ENCODE measurements at places on chromosomes 3 and 15.

DNA sequence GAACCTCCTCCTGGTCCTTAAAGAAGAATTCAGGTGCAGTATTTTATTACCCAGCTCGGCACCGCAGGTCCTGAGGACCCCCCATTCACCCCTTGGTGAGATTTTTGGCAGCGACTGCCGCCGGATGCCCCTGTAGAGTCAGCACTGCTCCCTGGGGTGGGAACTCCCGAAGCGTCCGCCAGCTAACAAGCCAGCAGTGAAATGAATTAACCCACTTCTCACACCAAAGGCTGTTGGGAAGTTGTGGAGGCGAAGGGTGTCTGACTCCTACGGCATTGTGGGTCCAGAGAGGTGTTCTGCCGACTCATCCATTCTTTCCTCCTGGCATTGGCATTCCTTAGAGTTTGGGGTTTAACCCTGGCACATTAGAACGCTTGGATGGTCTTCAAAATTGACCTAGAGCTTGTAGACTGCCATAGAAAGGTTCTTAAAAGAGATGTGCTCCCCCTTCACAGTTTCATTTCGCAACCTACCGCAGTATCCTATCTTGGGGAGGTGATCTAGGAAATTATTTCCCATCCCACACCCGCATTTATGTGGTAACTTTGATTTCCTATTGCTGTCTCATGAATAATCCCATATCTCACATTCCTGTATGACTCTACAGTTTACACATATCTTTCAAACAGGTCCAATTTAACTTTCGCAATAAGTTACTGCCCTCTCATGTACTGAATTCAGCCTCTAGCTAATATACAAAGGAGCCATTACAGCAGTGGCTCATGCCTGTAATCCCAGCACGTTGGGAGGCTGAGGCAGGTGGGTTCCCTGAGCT lies 879 bp upstream of the EIF5A2 start:
- DNase-seq, result peak; percentile 62

GRCh38 chr3:176328198-176328597 lies 869.1 kb downstream of the TBL1XR1 start:
- no peak for DNase-seq

DNA sequence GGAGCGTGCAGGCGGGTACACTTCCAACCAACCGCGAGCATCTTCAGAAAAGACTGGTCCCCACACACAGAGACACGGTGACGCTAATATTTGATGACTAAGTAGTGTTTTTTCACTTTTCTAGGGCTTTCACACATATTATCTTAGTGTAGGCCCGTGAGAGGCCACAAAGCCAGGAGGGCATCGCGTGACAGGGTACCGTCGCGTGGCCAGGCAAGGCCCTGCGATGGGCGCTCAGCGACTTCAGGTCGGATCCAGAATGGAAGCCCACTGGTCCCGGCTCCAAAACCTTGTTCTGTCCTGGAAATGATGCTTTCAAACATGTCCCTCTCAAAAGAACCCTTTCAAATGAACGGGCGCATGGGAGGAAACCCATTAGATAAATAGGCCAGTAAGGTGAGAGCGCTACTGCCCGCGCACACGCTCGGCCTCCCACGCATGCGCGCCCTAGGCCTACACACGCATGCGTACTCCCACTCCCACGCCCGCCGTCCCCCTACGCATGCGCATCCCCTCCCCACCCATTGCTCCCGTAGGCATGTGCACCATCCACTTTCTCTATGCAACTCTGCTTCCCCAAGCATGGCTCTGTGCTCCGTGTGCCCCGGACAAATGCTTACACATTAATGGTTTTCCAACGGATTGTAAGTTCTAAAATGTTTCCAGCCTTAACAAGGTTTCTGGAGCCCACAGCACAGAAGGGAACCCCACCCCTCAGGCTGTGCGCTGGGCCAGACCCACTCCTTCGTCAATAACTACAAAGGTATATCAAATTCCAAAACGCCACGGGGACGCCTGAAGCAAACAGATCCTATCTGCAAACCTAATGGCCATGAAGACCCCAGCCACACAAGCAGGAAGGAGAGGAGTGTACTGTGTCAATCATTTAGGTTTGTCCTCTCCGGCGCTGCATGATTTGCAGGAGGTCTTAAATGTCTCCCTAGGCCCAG lies 72.1 kb downstream of the OCA2 start:
- DNase-seq, result no peak

DNA sequence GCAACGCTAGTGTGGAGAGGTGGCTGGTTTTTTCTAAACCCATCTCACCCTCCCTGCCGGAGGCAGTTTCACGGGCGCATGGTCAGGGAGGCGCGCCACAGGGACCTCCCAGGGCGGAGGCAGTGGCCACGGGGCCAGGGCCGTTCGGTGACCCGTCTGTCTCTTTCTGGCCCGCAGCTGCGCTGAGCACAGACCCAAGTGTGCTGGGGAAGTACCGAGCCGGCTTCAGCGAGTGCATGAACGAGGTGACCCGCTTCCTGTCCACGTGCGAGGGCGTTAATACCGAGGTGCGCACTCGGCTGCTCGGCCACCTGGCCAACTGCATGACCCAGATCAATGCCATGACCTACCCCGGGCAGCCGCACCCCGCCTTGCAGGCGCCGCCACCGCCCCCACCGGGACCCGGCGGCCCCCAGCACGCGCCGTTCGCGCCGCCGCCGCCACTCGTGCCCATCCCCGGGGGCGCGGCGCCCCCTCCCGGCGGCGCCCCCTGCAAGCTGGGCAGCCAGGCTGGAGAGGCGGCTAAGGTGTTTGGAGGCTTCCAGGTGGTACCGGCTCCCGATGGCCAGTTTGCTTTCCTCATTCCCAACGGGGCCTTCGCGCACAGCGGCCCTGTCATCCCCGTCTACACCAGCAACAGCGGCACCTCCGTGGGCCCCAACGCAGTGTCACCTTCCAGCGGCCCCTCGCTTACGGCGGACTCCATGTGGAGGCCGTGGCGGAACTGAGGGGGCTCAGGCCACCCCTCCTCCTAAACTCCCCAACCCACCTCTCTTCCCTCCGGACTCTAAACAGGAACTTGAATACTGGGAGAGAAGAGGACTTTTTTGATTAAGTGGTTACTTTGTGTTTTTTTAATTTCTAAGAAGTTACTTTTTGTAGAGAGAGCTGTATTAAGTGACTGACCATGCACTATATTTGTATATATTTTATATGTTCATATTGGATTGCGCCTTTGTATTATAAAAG lies 1.8 kb downstream of the HES1 start:
- DNase-seq, result peak; percentile 86

GRCh38 chr15:27238209-27238608 lies 267.2 kb downstream of the GABRG3 start:
- no peak for DNase-seq

- no peak for DNase-seq
Observed at GRCh38 chr15:96958721-96959120, 628.2 kb downstream of the NR2F2 start.

- no peak for DNase-seq
Observed at GRCh38 chr3:17515445-17516234, 226.8 kb downstream of the TBC1D5 start.

DNA sequence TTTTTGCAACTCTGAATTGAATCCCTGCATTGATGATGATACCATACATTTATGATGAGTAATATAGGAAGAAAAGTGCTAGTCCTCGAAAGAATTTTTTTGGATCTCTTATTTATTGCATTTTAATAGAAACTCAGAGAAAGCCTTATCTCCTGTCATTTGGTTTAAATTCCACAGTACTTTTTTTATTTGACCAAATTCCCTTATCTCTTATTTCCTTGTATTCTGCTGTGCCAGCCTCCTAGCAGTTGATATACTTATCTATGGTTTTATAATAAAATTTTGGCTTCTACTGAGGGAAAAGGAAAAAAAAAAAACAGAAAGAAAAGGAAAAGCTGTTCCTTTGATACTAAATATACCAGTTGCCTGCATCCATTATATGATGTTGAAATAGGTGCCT lies 535.1 kb upstream of the NR2F2 start:
- DNase-seq, result no peak

- DNase-seq, result peak; percentile 50
Observed at GRCh38 chr3:73029321-73029796, 32.1 kb upstream of the EBLN2 start.

DNA sequence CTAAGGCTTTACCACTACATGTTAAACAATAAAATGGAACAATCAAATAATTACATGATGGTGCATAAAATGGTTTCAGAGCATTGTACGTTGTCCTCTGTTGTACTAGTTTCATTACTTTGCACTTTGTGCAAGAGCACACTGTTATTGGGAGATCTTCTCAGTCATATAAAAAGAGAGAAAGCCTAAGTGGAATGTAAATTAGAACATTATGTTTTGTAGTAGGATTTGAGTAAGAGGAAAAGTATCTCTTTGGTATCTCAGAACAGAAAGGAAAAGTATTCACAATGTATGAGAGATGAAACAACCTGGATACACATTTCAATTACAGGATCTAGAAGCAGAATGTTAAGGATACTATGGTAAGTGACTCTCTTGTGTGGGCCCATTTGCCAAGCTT lies 26.9 kb upstream of the PLSCR2 start:
- no peak for DNase-seq

- DNase-seq, result no peak
Observed at GRCh38 chr15:56659197-56659596, 74.1 kb downstream of the ZNF280D start.

GRCh38 chr15:55420171-55420866 lies 12.0 kb downstream of the PIERCE2 start:
- DNase-seq, result no peak

- no peak for DNase-seq
Observed at GRCh38 chr3:110307065-110307809, 764.4 kb upstream of the NECTIN3 start.

DNA sequence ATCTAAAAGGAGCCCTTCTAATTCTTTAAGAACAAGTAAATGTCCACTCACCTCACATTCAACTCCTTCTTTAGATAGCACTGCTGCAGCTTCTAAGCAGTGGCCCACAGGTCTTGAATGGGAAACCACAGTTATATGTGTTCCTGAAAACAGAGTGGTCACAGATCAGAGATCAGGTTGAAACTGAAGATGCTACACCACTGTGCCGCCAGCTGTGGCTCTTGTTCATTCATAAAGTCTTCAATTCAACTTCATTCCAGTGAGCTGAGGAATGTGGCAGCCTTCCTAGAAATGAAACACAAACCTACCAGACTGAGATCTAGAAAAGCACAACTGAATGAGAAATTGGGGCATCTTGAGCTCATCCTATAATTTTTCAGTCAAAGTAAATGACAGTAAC lies 4.0 kb downstream of the PDHB start:
- no peak for DNase-seq

DNA sequence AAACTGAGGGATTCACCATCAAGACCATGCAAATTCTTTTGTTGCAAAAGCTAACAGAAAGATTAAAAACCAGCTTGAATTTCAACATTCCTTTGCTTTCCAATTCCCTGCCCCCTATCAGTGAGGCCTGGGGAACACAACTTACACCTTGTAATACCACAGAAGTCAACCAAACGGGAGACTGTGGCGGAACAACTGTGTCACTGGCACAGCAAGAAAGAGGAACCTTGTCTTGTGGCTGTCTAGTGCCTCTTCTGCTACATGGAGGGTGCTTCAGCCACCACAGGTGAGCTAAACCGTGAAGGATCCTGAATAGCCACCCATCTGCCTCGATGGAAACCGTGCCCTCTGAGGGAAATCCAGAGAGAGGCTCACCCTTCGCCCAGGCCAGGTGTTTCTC lies 11.4 kb downstream of the CCDC12 start:
- DNase-seq, result no peak

GRCh38 chr3:129326138-129326537 lies 47.5 kb downstream of the HMCES start:
- no peak for DNase-seq

DNA sequence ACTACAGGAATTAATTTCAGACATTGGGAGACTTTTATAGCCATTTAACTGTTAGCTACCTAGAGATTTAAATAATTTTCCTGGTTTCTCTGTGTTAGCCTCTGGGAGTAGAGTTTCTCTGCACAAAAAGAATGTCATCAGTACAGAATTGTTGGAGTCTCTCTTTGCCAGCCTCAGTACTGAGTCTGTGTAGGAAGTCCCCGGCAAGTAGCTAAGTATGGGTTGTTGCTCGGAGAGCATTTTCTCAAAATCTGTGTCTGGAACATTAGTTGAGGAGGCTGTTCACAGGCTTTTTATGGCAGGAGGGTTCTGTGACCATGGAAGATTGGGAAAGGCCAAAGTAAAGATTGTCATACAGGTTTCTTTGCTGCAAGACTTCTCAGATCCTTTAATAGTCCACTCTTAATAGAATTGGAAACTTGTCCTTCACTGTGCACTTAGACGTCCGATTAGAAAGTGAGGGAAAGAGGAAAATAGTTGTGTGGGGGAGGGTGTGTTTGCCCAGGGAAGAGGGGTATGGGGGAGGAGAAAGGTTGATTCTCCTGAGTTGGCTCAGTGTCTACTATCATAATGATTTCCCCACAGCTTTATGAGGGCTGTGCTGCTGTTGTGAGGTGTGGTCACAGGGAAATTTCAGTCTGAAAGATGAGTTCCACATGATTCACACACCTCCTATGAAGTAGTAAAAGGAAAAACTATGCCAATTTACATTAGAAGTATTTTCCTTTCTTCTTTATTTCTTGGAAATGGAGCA lies 207.1 kb downstream of the PTPRG start:
- peak; percentile 25 for DNase-seq

DNA sequence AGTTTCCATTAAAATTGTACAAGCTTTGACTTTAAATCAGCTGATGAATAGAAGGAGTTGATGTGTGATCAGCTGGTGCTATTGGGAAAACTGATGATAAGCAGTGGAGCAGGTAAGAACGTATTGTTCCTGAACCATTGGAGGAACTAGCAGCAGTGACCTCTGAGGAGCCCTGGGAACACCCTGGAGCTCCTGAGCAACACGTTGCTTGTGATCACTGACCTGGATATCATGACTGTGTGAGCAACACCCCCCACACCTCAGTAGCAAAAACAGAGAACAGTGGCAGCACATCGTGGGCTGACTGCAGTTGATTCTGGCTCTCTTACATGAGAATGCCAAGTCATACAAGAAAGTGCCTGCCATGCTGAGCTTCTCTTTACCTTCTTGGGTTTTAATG lies 72.9 kb downstream of the BLM start:
- no peak for DNase-seq

GRCh38 chr3:45606991-45607712 lies 12.6 kb downstream of the LIMD1 start:
- no peak for DNase-seq

- DNase-seq, result no peak
Observed at GRCh38 chr15:26620528-26621458, 152.1 kb downstream of the GABRB3 start.

All from Daoy (cell line).